Neural progenitor cell (in vitro differentiated cells): ENCODE measurements at places on chromosomes 12 and 14.
A peak's percentile ranks its signal among the peaks of the same experiment; 100 is the strongest.

GRCh38 chr14:33646692-33647260 lies 304.1 kb downstream of the EGLN3 start:
- H3K36me3 ChIP-seq, result no peaks in the 10 kb centered on the region
- H3K27ac ChIP-seq, result no peak overlapping the region
- no peak overlapping the region for H3K4me3 ChIP-seq
- no peak for DNase-seq
- H3K27me3 ChIP-seq, result no peaks in the 10 kb centered on the region
- peaks cover 26% of the 10 kb centered on the region for H3K4me1 ChIP-seq

GRCh38 chr12:13799574-13799973 lies 181.8 kb downstream of the GRIN2B start:
- no peak overlapping the region for H3K4me3 ChIP-seq
- H3K4me1 ChIP-seq, result peaks cover 19% of the 10 kb centered on the region
- no peaks in the 10 kb centered on the region for H3K36me3 ChIP-seq
- peak; percentile 30 for DNase-seq

DNA sequence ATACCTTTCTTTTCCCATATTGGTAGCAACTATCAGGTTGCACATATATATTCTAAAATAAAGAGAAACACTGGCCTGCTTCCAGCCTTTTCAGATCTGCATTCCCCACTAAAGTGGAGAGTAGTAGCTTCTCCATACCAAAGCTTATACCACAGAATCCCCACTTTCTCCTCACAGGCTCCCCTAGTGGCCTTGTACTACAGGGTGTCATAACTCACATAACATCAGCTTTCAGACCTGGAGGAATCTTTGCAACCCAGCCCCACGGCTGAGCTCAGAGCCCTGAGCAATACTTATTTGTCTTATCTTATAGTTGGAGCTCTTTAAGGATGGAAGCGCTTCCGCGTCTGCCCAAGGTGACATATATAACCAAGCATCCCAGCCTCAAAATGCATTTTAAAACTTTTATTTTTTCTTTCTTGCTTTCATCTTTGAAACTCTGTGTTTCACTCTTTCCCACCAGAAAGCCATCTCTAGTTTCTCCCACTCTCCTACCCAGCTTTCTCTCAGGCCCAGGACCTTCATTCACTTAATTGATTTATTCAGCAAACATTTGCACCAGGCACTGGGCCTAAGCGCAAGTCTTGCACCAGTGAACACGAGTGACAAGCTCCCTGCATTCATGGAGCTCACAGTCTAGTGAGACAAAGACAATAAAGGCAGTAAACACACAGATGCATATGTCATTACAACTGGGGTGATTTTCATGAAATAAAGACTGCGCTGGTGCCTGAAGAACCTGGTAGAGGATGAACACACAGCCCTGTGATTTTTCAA lies 254.7 kb downstream of the IPO8 start:
- no peak overlapping the region for H3K4me3 ChIP-seq
- peak; percentile 57 for DNase-seq
- no peaks in the 10 kb centered on the region for H3K36me3 ChIP-seq

DNA sequence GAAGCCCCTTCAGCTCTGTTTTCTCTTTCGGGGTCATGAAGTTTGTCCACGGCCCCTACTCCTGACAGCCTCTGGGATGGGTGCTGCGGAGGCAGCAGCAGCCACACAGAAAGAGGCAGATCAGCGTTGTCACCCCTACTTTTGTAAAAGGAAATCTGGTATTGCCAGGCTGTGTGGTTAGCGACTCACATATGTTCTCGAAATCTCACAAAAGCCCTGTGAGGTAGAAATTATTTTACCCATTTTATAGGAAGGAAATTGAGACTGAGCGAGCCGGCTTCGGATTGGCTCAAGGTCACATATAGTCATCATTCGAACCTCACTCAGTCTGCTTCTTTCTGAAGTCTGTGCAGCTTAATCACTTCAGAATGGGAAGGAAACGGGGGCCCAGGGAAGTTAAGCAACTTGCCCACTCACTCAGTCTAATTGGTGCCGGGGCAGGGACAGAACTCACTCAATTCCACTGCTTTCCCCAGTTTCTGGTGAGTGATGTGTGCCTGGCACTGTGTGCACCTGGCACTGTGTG lies 1.1 kb upstream of the CKAP4 start:
- no peak for DNase-seq
- H3K27ac ChIP-seq, result no peak overlapping the region
- H3K4me3 ChIP-seq, result peak overlapping the region; percentile 81
- H3K4me1 ChIP-seq, result peaks cover 22% of the 10 kb centered on the region
- H3K36me3 ChIP-seq, result no peaks in the 10 kb centered on the region
- H3K27me3 ChIP-seq, result peaks cover 10% of the 10 kb centered on the region

DNA sequence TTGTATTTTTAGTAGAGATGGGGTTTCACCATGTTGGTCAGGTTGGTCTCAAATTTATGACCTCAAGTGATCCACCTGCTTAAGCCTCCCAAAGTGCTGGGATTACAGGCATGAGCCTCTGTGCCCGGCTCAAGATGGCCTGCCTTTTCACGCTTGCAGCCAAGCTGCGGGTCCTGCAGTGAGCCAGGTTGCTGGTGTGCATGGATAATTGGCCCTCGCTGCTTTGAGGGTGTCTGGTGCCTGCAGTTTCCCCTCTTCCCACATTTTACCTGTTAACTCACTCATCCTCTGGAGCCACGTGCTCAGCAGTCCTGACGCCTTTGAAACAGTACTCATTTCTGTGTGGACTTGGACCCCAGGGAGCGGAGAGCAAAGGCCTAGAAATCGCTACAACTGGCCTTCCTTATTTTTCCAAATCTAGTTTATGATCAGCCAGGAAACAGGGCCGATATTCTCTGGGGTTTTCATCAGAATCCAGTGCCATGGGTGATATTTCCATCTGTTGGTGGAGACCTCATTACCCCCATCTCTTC lies 42.2 kb downstream of the TPCN1 start:
- no peaks in the 10 kb centered on the region for H3K4me1 ChIP-seq
- H3K4me3 ChIP-seq, result no peak overlapping the region
- H3K36me3 ChIP-seq, result no peaks in the 10 kb centered on the region
- no peak overlapping the region for H3K27ac ChIP-seq

DNA sequence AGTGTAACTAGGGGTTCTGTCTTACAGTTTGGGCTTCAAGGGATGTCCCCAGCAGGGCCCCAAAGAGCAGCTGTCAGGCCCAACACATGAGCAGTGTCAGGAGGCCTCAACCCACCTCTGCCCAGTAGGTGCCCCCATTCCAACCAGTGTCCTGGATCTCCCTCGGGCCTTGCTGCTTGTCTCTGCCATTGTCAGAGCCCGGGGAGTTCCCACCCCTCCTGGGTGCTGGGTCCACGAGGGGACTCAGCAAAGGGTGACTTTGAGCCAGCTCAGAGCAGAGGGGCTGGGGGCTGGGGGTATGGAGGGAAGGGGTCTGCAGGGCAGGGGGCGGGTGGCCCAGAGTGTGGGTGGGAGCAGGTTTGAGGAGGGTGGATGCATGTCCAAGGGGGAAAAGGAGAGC lies 18.0 kb upstream of the BEGAIN start:
- no peaks in the 10 kb centered on the region for H3K27me3 ChIP-seq
- DNase-seq, result no peak
- H3K4me3 ChIP-seq, result no peak overlapping the region
- H3K36me3 ChIP-seq, result no peaks in the 10 kb centered on the region

GRCh38 chr14:106268013-106268727 lies 741.8 kb downstream of the TMEM121 start:
- H3K4me3 ChIP-seq, result no peak overlapping the region
- H3K4me1 ChIP-seq, result no peaks in the 10 kb centered on the region
- no peak overlapping the region for H3K27ac ChIP-seq
- no peaks in the 10 kb centered on the region for H3K27me3 ChIP-seq
- DNase-seq, result no peak
- H3K36me3 ChIP-seq, result no peaks in the 10 kb centered on the region

DNA sequence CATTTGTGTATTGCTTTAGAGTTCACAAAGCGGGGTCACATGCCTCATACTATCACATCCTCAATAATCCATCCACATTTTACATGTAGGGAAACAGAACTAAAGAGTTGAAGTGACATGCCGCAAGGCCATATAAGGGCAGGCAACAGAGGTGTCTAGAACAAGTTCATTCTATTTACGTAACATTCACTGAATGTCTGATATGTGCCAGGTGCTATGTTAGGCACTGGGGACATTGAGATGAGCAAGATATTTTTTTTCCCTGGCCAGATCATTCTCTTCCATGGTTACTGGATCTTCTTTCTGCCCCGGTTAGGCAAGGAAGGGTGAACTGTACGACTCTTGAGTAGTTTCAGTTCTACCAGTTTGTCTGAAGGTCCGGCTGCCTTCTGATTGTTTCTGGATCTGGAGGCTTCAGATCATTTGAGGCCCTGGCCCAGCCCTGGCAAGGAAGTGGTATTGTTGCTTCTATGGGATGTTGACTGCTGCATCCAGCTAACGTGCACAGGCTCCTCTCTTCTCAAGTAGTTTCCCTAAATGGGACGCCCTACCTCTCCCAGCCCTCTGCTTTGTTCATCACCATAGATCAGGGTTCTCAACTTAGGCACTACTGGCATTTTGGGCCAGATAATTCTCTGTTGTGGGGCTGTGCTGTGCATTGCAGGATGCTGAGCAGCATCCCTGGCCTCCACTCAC lies 12.1 kb downstream of the GPATCH2L start:
- no peaks in the 10 kb centered on the region for H3K27me3 ChIP-seq
- no peak overlapping the region for H3K27ac ChIP-seq
- peaks cover 15% of the 10 kb centered on the region for H3K36me3 ChIP-seq
- H3K4me1 ChIP-seq, result no peaks in the 10 kb centered on the region
- no peak overlapping the region for H3K4me3 ChIP-seq

- H3K27me3 ChIP-seq, result no peaks in the 10 kb centered on the region
- H3K4me1 ChIP-seq, result peaks cover 9% of the 10 kb centered on the region
- DNase-seq, result no peak
- H3K27ac ChIP-seq, result no peak overlapping the region
- H3K4me3 ChIP-seq, result no peak overlapping the region
Observed at GRCh38 chr14:63472986-63473788, 70.0 kb downstream of the PPP2R5E start.

- H3K4me1 ChIP-seq, result no peaks in the 10 kb centered on the region
- no peaks in the 10 kb centered on the region for H3K36me3 ChIP-seq
- no peak for DNase-seq
Observed at GRCh38 chr12:82149045-82149444, 209.1 kb downstream of the CCDC59 start.

DNA sequence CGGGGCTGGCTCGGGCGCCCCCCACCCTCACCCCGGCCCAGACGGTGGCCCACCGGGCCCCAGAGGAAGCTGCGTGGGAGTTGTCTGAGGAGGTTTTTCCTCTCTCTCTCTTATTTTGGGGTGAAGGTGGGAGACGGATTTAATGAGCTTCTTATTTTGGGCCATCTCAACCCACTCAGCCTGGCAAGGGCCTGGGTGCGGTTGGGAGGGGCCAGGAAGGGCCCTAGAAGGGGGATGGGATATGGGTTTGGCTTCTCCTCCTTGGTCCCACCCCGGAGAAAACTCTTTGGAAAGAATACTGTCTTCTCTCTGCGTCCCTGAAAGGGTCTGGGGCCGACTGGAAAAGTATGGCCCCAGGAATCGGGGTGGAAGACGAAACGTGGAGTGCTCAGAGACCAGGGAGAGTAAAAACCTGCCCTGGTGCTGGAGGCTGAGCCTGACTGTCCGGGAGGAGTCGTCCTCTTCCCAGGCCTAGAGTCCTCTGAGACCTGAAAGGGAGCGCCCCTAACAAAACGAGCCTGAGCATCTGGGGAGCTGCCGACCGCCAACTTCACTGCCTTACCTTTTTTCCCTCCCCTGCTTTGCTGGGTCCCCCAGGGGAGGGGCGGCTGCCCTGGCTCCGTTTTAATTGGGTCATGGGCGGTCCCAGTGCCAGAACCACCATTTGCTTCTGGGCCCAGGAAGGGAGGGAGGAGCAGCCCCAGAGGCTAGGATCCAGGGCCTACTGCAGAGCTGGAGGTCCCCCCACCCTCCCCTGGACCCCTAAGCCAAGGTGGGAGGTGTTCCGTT lies 1.6 kb downstream of the MMP14 start:
- no peaks in the 10 kb centered on the region for H3K36me3 ChIP-seq
- no peak for DNase-seq
- peaks cover 9% of the 10 kb centered on the region for H3K4me1 ChIP-seq

- DNase-seq, result no peak
- no peak overlapping the region for H3K4me3 ChIP-seq
- H3K27me3 ChIP-seq, result no peaks in the 10 kb centered on the region
- H3K36me3 ChIP-seq, result peaks cover 27% of the 10 kb centered on the region
- peaks cover 12% of the 10 kb centered on the region for H3K4me1 ChIP-seq
Observed at GRCh38 chr14:52879958-52880357, 70.9 kb downstream of the FERMT2 start.

DNA sequence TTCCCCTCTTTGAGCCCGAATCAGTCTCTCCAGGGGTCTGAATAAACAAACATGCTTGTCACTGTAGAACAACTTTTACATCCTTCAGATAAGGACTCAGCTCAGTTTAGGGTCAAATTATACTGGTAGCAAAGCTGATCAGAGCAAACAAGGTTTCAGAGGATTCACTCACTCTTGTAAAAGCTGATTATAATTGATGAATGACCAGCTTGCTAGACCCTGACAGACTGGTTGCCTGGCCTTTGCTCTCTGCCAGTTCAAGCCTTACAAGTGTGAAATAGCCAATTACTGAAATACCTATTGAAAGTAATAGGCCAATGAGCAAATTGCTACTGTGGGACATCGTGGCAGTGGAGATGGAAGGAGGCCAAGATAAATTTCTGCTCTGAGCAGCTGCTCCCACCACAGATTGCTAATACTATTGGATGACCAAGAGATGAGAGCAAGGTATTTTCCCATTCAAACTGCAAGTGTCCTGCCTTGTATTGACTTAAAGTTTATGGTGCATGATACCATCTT lies 177.6 kb downstream of the PDZRN4 start:
- peak; percentile 28 for DNase-seq
- H3K4me3 ChIP-seq, result no peak overlapping the region
- peaks cover 11% of the 10 kb centered on the region for H3K4me1 ChIP-seq
- H3K27ac ChIP-seq, result no peak overlapping the region
- H3K27me3 ChIP-seq, result no peaks in the 10 kb centered on the region
- H3K36me3 ChIP-seq, result no peaks in the 10 kb centered on the region

- H3K27ac ChIP-seq, result no peak overlapping the region
- no peaks in the 10 kb centered on the region for H3K4me1 ChIP-seq
- no peaks in the 10 kb centered on the region for H3K27me3 ChIP-seq
- H3K4me3 ChIP-seq, result no peak overlapping the region
Observed at GRCh38 chr14:55869397-55870049, 248.7 kb upstream of the PELI2 start.

- no peaks in the 10 kb centered on the region for H3K4me1 ChIP-seq
- H3K27ac ChIP-seq, result no peak overlapping the region
- DNase-seq, result no peak
- H3K27me3 ChIP-seq, result no peaks in the 10 kb centered on the region
- no peaks in the 10 kb centered on the region for H3K36me3 ChIP-seq
Observed at GRCh38 chr14:42028607-42029006, 421.9 kb downstream of the LRFN5 start.
